ENCODE measurements at places on chromosomes 16 and 17. TPM values are rescaled to one million over a fixed set of nuclear protein-coding genes. Genes with fewer than 3 reads are reported as not detected.

PARD6A gene
- total RNA-seq, result 0.71 TPM

TAT gene
- not detected for total RNA-seq

- no peak for DNase-seq
Observed at GRCh38 chr16:77172951-77173350, 18.0 kb upstream of the MON1B start.

DNA sequence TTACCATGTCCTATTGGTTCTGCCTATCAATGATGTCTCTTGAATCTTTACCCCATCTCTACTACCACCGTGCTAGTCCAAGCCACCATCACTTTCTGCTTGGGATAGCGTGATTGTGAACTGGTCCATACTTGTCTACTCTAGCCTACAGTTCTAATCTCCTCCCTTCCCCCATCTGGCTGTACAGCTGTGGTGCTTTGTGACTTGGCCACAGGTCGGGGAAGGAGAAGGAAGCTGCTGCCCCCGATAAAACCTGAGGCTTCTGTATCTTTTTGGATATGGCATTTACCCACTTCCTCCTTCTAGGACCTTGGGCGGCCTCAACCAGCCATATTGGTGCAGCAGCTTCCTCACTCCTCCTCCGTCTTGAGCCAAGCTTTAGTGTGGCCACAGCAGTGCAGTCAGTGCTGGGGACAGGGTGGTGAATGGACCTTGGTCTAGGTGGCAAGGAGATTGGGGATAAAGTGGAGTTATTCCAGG is 314 bp upstream of the ITGA2B start:
- no peak for DNase-seq

DNA sequence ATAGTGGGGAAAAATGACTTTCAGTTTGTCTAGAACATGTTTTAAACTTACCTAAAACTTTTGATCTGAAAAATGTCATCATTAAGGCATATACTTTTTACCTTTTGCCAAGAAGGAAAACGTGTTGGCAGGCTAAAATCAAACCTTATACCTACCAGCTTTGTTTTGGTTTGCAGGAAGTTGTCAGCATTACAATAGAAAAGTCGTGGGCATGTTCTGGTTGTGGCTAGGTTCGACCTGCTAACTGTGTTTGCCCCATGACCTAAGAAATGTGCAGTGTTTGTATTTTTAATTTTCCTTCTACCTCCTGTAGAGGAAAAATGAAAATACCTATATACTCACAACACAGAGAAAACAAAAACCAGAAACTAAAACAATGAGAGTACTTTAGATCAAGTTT is 13.0 kb downstream of the SKAP1 start:
- no peak for DNase-seq

GRCh38 chr17:73156887-73157520 is 7.8 kb upstream of the SSTR2 start:
- no peak for DNase-seq

DNA sequence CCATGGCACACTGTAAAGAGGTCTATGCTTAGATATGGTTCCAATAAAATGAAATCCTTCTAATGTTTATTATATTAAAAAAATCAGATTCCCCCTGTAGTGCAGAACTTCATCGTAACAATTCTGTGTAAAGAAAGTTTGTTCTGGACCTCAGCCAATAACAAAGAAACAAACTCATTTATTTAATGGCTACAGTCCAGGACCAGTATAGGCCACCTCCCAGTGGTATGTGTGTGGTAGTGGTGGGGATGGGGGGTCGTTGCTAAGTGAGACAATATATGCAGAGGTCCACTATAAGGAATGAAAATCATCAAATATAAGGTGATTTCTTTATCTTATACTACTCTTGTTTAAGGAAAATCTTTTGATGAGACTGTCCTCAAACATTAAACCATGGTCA is 136.4 kb downstream of the CDK5R1 start:
- no peak for DNase-seq

Data from Daoy (cell line).